ENCODE measurements at places on chromosomes 2 and 18. TPM values are rescaled to one million over a fixed set of nuclear protein-coding genes. Genes with fewer than 3 reads are reported as not detected.

Gene LINC00305
- total RNA-seq = not detected

Gene CPO
- total RNA-seq = 0.63 TPM

Gene SNORC
- 2.1 TPM for total RNA-seq

Gene ASB18
- total RNA-seq = 2.1 TPM

Gene NYAP2
- total RNA-seq = 0.75 TPM

Gene MC2R
- total RNA-seq = not detected

Gene ASXL3
- total RNA-seq = 0.41 TPM

Gene SERPINB10
- not detected for total RNA-seq
